ENCODE measurements at places on chromosomes 16 and 17.
A peak's percentile ranks its signal among the peaks of the same experiment; 100 is the strongest.

DNA sequence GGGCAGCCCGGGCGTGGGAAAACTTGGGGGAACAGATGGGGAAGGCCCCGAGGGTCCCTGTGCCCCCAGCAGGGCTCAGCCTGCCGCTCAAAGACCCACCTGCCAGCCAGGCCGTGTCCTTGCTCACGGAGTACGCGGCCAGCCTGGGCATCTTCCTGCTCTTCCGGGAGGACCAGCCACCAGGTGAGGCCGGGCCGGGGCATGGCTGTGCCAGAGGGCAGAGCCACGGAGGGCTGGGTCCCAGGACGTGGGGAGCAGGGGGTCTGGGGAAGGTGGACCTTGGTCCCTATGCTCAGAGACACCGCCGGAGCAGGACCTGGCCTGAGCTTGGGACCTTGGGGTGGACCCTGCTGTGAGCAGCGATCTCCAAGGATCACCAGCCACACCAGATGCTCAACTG lies 509 bp downstream of the ADAD2 start:
- no peak for DNase-seq

DNA sequence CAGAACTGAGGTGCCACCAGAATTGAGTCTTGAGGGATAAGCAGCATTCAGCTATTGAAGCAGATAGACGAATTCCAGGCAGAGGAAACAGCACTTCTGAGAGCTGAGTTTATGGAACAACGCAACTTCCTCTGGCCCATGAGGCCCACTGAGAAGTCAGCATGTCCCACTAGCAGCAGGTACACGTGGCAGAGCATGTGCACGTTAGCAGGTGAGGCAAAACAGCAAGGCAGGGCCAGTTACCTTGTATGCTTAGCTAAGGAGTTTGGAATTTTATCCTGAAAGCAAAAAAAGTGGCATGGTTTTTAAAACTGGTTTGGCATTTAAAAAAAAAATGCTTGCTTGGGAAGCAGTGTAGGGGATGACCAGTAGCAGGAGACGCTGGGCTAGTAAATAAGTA lies 305.6 kb downstream of the CPPED1 start:
- no peak for DNase-seq

GRCh38 chr16:2910441-2910969 lies 1.2 kb upstream of the FLYWCH1 start:
- no peak for DNase-seq

DNA sequence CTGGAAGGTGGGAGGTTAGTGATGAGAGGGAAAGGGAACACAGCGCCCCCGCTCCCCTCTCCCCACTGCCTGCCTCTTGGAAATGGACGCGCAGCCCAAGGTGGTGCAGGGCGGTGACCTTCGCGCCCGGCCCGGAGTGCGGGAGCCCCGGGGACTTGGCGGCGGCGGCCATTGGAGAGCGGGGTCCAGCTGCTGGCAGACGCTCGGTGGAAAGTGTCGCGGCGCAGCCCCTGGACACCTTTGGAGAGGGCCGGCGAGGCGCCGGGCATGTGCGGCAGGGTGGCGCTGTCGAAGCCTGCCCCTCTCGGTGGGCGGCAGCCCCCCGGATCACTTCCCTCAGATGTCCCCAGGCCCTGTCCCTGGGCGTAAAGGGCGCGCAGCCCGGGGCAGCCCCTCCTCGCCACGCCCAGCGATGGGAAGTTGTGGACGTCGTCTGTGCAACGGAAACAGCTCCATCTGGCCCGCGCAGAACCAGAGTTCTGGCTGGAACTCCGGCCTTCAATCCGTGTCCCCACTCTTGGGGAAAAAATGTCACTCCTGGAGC lies 16.7 kb downstream of the SALL1 start:
- no peak for DNase-seq

- peak; percentile 49 for DNase-seq
These were observed at the start of gene PGS1 for GRCh38 chr17:78378225-78379130. Gene PGS1 (plus strand): TSS chr17:78378649. CDS start chr17:78378666, 17 bp downstream.

- DNase-seq, result no peak
These were observed 12.9 kb upstream of the MTMR4 start for GRCh38 chr17:58527306-58527705.

DNA sequence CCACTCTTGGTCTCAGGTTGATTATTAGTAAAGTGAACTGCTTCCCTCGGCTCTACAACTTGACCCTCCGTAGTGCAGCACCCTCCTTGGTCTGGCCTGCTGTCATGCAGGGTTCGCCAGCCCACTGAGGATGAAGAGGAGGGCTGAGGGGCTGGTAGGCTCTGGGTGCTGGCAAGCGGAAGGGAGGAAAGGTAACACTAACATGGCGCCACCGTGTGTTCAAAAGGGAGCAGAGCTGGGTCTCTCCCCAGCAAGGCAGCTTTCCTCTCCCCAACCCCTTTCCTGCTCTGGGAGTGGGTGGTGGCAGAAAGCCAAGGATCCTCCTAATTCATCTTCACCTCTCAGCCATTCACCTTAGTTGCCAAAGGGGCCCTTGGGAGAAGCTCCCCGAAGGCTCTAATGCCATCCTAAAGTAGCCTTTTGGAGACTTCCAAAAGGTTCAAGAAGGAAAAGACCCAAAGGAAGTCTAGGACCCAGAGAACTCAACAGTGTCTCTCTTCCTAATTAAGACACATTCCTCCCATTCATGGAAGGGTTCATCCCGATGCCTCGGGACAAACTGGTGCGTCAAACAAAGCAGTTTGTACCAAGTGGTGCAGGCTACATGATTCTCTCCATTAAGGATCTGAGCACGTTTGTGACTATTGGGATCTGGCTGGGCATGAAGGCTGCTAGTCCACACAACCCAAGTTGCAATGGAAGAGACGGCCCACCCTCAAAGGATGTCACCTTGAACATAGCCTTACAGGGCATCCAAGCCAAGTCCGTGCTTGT lies 90.8 kb upstream of the TOB1 start:
- peak; percentile 60 for DNase-seq

- DNase-seq, result no peak
These were observed 33.4 kb downstream of the ITGB3 start for GRCh38 chr17:47287068-47287467.

GRCh38 chr16:3457434-3458252 lies 14.2 kb downstream of the NAA60 start:
- DNase-seq, result peak; percentile 55

DNA sequence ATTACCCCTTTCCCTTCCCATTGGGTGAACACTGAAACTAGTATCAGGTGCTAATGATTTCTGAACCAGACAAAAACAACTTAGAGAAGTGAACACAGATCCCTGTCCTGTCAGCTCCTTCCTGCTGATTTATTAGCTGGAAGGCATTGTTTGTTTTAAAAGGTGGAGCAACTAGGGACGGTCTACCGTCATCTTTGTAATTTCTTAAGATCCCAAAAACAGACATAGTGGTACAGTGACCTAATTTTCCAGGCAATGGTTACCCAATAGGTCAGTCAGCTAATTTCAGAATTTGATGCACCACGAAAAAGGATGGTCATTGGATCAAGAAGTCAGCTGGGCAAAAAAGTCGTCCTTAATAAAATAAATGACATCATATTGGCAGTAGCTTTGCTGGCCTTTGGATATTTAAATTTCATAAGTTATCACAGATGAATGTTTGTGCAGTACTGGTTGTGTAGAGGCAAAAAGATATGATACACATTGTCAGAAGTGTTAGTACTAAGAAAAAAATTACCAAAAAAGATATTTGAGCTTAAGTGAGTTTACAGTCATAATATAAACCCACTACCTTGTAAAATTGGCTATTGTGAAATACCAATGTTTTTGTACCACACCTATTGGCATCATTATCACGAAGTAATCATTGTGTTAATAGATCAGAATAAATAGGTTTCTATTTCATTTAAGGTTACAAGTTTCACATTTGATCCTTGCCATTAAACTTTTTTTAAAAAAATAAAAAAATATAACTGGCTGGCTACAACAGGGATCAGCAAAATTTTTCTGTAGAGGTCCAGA lies 27.2 kb upstream of the KCNJ16 start:
- DNase-seq, result no peak

DNA sequence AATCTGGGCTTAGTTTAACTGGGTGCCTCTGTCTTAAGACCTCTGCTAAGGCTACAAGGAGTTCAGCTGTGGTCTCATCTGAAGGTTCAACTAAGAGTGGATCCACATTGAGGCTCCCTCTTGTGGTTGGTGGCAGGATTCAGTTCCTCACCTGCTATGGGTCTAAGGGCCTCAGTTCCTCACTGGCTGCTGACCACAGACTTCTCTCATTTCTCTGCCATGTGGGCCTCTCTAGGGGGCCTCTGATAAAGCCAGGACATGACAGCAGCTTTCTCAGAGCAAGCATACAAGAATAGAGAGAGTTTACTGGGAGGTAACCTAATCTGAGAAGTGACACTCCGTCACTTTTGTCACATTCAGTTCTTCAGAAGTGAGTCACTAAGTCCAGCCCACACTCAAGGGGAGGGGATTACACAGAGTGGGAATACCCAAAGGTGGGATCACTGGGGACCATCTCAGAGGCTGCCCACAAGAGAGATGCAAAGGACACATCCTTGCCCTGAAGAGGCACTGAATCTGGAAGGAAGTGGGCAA lies 19.2 kb upstream of the ABAT start:
- no peak for DNase-seq

GRCh38 chr16:58022601-58023371 lies 2.8 kb upstream of the MMP15 start:
- DNase-seq, result peak; percentile 56

All from NCI-H510A (cell line).